ENCODE measurements at places on chromosomes 4 and X. TPM values are rescaled to one million over a fixed set of nuclear protein-coding genes. Genes with fewer than 3 reads are reported as not detected.

NDP gene
- total RNA-seq, result not detected

TMSB15C gene
- total RNA-seq, result 4.6 TPM

F9 gene
- total RNA-seq, result not detected

BEX1 gene
- not detected for total RNA-seq

DDX53 gene
- total RNA-seq, result not detected

RIPPLY1 gene
- not detected for total RNA-seq

TLR6 gene
- 6.7 TPM for total RNA-seq

FAM184B gene
- not detected for total RNA-seq

POF1B gene
- 0.29 TPM for total RNA-seq

SMIM10L2A gene
- 0.64 TPM for total RNA-seq

GPR78 gene
- not detected for total RNA-seq

SMR3B gene
- total RNA-seq, result not detected

MSMO1 gene
- 52.8 TPM for total RNA-seq

TLR10 gene
- total RNA-seq, result 0.37 TPM

MAMLD1 gene
- total RNA-seq, result 20.7 TPM

ADRA2C gene
- not detected for total RNA-seq

SORCS2 gene
- not detected for total RNA-seq

EVC2 gene
- 0.49 TPM for total RNA-seq

DCAF8L2 gene
- total RNA-seq, result not detected

TLR8 gene
- total RNA-seq, result not detected

C4orf36 gene
- not detected for total RNA-seq

THAP6 gene
- 17.8 TPM for total RNA-seq

UGT2B15 gene
- not detected for total RNA-seq

DBET gene
- total RNA-seq, result not detected

SMIM31 gene
- not detected for total RNA-seq

MAGEC2 gene
- total RNA-seq, result not detected

FRMD7 gene
- total RNA-seq, result not detected

ARSJ gene
- not detected for total RNA-seq

ADH1A gene
- not detected for total RNA-seq

RXFP1 gene
- not detected for total RNA-seq

MAGEA2 gene
- total RNA-seq, result not detected

TBX22 gene
- not detected for total RNA-seq

REPS2 gene
- not detected for total RNA-seq

TMEM154 gene
- total RNA-seq, result 39.4 TPM

MAGEC1 gene
- not detected for total RNA-seq

JAKMIP1 gene
- total RNA-seq, result 28.8 TPM

PLXNB3 gene
- total RNA-seq, result 0.34 TPM

Data from T-helper 1 cell treated with Interleukin-12 subunit alpha and Interleukin-12 subunit beta and Interleukin-4 antibody, amounts not matched to agents 30 ng/mL and 1 ng/mL, for 36 hours (primary cell).